ENCODE measurements at places on chromosomes 7 and 10. TPM values are rescaled to one million over a fixed set of nuclear protein-coding genes. Genes with fewer than 3 reads are reported as not detected.

Gene GCC1
- total RNA-seq, result 14.6 TPM

Gene CALCR
- total RNA-seq, result 0.38 TPM

Gene LAMB1
- 206 TPM for total RNA-seq

Gene SDK1
- total RNA-seq, result 17.0 TPM

Gene GNAT3
- not detected for total RNA-seq

Gene TMEM270
- total RNA-seq, result not detected

Gene ITGA8
- total RNA-seq, result 42.4 TPM

Gene FFAR4
- total RNA-seq, result not detected

Gene PRPS1L1
- not detected for total RNA-seq

Gene CELF2
- total RNA-seq, result 84.2 TPM

Gene PANK1
- 18.6 TPM for total RNA-seq

Gene TET1
- total RNA-seq, result 55.9 TPM

Gene CAMK1D
- total RNA-seq, result 22.9 TPM

Gene LIPN
- not detected for total RNA-seq

Gene DYDC2
- 2.3 TPM for total RNA-seq

Gene GRM3
- total RNA-seq, result 7.2 TPM

Gene SFTPD
- 1.1 TPM for total RNA-seq

Gene GPC2
- total RNA-seq, result 28.8 TPM

Gene CNPY1
- total RNA-seq, result not detected

Gene POMZP3
- 6.3 TPM for total RNA-seq

Gene GRM8
- 19.6 TPM for total RNA-seq

Gene GLUD1
- 140 TPM for total RNA-seq

Gene ACTL6B
- total RNA-seq, result 14.7 TPM

Gene MPP7
- 30.6 TPM for total RNA-seq

Gene SLC18A2
- total RNA-seq, result 7.0 TPM

Gene DIP2C
- total RNA-seq, result 39.2 TPM

Gene CYP2W1
- 14.5 TPM for total RNA-seq

Gene HMX2
- not detected for total RNA-seq

Gene CYP2C9
- 1.5 TPM for total RNA-seq

Gene C10orf120
- total RNA-seq, result not detected

Gene ADAM22
- 42.2 TPM for total RNA-seq

Gene USP6NL
- 35.7 TPM for total RNA-seq

Gene KCNIP2
- total RNA-seq, result 12.5 TPM

Gene CTAGE6
- 2.9 TPM for total RNA-seq

Gene DRGX
- total RNA-seq, result 1.3 TPM

Gene SPRN
- 3.8 TPM for total RNA-seq

Gene DOCK1
- 77.0 TPM for total RNA-seq

Data from camera-type eye (tissue), 1 donor.